Right lobe of liver (tissue), 6 donors: ENCODE measurements at places on chromosomes 1 and 21. TPM values are rescaled to one million over a fixed set of nuclear protein-coding genes. Genes with fewer than 3 reads are reported as not detected.

The CELF3 gene
- not detected for total RNA-seq

The IGFN1 gene
- total RNA-seq, result not detected

The GPR157 gene
- total RNA-seq, result 7.4 TPM

The ZBTB21 gene
- 16.9 TPM for total RNA-seq

The REN gene
- total RNA-seq, result 0.25 TPM

The ZSCAN20 gene
- 2.7 TPM for total RNA-seq

The GJB3 gene
- total RNA-seq, result 0.90 TPM

The CSF3R gene
- 14.0 TPM for total RNA-seq
